Activated CD8-positive, alpha-beta memory T cell treated with anti-CD3 and anti-CD28 coated beads, Interleukin-2, amount 50 U/mL, for 4 hours (primary cell): ENCODE measurements at places on chromosomes 1 and 21.

DNA sequence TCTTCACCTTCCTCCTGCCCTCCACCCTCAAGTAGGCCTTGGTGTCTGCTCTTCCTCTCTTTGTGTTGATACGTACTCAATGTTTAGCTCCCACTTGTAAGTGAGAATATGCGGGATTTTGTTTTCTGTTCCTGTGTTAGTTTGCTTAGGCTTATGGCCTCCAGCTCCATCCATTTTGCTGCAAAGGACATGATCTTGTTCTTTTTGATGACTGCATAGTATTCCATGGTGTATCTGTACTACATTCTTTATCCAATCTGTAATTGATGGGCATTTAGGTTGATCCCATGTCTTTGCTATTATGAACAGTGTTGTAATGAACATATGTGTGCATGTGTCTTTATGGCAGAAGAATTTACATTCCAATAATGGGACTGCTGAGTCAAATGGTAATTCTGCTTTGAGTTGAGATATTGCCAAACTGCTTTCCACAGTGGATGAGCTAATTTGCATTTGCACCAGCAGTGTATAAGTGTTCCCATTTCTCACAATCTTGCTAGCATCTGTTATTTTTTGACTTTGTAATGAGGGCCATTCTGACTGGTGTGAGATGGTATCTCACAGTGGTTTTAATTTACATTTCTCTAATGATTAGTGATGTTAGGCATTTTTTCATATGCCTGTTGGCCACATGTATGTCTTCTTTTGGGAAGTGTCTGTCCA lies 272.7 kb downstream of the SDCCAG8 start:
- no peak for DNase-seq

DNA sequence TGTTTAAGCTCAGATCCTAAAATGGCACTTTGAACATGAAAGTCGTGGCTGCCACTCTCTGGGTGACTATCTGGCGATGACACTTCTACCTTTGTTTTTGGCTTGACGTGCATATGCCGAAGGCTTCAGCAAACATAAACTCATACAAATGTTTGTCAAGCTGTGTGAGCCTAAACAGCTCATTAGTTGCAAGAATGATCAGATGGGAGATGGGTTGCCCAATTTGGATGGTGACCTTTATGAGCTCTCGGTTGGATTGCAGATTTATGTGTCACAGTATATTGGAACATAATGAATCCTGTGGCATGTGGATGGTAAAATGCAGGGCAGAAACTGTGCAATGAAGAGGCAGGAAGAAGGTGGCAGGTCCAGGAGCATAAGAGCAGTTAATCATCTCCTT lies 229.3 kb downstream of the DISC1 start:
- DNase-seq: no peak

DNA sequence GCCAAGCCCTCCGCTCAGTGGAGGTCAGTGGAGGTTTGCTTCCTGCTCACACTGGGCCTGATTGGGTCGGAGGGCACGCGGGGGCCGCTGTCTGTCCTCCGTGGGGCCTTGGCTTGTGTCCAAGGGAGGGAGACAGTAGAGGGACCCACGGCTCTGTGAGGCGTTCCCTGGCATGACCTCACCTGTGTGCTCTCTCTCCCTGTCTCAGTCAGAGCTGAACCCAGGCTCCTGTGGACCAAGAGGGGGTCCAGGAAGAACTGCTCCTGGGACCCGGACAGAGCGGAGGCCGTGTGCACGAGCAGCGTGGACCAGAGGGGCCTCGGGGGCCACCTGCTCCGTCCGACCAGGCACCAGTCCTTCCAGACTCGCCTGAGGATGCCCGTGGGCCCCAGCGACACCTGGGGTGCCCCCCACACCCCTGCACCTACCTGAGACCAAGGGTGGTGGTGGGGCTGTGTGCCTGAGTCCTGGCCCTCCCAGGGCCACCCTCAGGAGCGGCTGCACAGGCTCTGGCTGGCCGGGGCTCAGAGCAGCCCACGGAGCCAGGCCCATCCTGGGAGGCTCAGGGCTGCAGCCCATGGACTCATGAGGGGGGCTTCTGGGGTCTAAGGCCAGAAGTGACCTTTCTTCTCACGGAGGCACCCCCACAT lies 13.3 kb upstream of the TTLL10 start:
- DNase-seq: no peak

GRCh38 chr21:40284409-40284808 lies 417.2 kb downstream of the PCP4 start:
- DNase-seq: no peak

- DNase-seq: no peak
Measured at GRCh38 chr1:41846625-41847405, 71.9 kb downstream of the HIVEP3 start.

GRCh38 chr1:219128957-219129356 lies 44.7 kb upstream of the LYPLAL1 start:
- no peak for DNase-seq

DNA sequence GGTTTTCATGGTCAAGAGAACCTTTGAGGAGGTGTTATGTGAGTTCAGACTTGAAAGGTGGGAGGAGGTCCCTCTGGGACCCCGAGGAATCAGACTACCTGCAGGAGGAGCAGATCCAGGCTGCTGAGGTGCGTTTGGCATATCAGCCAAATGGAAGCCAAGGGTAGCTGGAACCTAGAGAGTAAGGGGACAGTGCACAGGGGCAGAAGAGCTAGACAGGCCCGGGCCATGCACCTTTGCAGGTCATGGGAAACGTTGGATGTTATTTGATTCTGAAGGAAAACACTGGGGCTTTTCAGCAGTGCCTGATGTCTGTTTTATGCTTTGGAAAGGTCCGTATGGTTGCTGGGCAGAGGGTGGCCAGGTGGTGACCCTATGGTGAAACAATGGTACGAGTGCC lies 169.2 kb downstream of the PGBD5 start:
- no peak for DNase-seq

GRCh38 chr1:94384485-94385265 lies 33.5 kb upstream of the ABCD3 start:
- no peak for DNase-seq

DNA sequence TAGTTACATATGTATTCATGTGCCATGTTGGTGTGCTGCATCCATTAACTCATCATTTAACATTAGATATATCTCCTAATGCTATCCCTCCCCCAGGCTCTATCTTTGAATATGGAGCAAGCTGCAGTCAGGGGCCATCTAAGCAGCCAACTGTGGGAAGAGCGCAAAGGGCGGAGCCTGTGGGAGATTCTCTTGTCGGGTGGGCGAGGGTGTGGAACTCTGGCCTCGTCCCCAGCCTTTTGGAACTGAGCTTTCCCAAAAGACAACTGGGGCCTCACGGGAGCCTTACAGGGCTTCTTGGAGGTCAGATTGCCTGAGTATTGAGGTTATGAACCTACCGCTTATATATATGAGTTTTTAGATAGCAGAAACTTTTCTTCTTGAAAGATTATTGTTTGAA lies 117.2 kb downstream of the HHAT start:
- DNase-seq: no peak

DNA sequence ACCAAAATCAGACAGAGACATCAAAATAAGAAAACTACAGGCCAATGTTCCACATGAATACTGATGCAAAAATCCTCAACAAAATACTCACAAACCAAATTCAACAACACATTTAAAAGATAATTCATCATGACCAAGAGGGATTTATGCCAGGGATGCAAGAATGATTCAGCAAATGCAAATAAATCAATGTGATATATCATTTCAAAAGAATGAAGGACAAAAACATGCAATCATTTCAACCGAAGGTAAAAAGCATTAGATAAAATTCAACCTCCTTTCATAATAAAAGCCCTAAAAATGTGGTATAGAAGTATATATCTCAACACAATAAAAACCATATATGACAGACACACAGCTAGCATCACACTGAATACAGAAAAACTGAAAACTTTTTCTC lies 81.5 kb upstream of the LYPLAL1 start:
- no peak for DNase-seq

- no peak for DNase-seq
Measured at GRCh38 chr1:67980028-67980427, 70.4 kb downstream of the DIRAS3 start.

DNA sequence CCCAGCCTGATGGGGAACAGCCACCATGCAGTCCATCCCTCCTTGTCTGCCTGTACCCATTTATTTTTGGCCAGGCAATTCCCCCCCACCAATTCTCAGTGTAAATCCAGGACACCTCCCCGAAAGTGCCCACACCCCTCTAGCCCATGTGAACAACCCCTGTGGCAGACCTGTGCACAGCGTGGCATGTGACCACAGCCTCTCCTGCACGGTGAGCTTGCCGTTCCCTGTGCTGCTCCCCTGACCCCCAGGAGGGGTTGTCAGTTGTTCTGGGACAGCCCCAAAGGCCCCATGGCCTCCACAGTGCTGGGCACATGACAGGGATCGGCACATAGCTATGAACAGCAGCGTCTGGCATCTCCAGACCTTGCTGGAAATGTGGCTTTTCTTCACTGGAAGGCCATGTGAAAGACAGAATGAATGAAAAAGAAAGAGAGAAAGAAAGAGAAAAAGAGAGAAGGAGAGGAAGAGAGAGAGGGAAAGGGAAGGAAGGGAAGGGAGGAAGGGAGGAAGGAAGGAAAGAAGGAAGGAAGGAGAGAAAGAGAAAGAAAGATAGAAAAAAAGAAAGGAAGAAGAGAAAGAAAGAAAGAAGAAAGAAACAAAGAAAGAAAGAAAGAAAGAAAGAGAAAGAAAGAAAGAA lies 3.9 kb downstream of the CAPN9 start:
- DNase-seq: no peak

DNA sequence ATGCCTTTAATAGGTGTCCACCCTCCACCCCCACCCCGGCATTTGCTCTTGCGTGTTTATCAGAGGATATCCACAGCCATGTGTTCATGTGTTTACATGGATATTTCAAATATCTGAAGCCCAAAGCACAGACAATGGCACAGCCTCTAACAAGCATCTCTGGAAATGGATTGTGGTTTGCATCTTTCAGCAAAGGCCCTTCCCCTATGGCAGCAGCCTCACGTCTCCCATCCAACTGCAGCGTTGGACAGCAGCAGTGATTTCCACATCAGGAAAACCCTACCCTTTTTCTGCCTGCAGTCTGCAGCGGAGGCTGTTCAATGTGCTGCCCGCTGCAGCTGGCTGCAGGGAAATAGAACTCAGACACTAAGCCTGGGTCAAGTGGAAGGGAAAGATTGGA lies 1.6 kb downstream of the RASSF5 start:
- no peak for DNase-seq

DNA sequence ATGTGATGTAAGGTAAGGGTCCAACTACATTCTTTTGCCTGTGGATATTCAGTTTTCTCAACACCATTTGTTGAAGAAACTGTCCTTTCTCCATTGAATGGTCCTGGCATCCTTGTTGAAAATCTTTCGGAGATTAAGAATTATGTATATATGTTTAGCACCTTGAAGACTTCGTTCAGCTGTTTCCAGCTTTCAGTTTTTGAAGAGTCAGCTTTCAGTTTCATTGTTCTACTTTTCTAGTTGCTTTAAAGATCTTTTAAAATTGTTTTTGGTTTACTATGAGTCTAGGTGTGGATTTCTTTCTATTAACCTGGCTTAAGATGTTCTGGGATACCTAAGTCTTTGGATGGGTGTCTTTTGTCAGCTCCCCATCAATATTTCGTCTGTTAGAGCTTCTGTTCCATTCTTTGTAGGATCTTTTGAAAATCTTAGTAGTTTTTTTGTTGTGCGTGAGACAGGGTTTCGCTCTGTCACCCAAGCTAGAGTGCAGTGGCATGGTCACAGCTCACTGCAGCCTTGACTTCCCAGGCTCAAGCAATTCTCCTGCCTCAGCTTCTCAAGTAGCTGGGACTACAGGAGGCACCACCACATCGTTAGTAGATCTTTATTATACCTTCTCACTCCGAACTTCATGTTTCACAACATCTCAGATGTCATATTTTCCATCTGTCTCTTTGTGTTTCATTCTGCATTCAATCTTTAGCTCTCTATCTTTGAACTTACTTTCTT lies 353.5 kb upstream of the B3GALT2 start:
- DNase-seq: no peak

DNA sequence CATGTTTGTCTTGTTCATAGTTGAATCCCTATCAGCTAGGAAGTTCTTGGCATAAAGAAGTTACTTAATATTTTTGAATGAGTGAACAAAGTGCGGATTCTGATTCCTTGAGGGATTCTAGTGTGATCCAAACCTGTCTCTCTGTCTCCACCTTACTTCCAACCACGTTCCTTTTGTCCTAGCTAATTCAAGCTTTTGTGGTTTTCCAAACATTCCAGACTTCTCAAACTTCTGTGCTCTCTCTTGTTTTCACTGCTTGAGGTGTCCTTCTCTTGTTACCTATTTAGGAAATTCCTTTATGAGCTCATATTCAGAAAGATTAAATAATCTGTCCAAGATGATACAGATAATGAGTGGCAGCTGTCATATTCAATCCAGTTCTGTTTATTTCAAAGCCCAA lies 353.2 kb downstream of the PTBP2 start:
- no peak for DNase-seq

DNA sequence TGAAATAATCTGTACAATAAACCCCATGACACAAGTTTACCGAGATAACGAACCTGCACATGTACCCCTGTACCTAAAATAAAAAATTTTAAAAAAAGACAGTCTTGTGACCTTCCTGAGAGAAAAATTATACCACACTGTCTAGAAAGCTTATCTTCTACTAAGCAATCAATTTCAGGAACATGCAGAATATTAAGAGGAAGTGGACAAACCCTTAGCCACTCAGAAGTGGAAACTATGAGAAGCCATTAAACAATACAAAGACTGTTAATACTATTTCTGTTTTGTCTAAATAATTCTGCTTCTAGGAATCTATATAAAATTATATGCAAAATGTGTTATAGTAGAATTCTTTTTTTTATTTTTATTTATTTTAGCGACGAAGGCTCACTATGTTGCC lies 93.9 kb downstream of the ADAMTS1 start:
- no peak for DNase-seq

DNA sequence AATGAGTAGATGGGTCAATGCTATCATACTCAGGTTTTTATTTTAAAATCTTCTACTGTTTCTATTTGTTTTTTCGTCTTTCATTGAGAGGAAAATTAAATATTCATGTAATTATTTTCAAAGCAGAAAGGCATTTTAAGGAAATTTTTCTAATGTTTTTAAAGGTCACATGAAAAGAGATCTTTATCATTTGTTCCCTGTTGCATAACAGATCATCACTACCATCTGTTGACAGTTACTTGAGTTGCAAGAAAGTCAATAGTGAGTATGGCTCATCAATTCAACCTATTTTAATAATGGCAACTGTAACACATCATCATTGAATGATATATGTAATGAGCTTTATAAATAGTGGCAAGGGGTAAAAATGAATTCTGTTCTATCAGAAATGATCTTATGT lies 369.7 kb downstream of the DPYD start:
- DNase-seq: no peak

GRCh38 chr1:205701420-205701819 lies 21.1 kb upstream of the SLC45A3 start:
- DNase-seq: no peak

GRCh38 chr1:78688697-78689096 lies 39.1 kb downstream of the IFI44 start:
- DNase-seq: no peak

DNA sequence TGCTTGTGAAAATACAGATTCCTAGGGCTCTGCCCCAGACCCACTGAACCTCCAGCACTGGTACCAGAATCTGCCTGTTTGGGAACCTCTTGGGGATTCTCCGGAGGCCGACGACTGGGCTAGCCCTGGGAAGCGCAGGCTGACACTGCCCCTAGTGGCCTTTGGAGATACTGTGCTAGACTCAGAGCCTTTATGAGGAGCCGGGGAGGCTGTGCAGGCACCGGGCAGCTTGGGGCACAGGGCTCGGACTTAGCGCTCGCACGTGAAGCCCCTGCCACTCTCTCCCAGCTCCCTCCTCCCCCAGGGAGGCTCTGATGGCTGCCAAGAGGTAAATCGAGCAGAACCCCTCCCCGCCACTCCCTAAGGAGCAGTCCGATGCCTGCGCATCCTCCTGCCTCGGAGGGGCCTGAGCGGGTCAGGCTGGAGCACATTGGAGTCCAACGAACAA lies 144.6 kb upstream of the TNR start:
- no peak for DNase-seq
